ENCODE measurements at places on chromosomes 4 and X.

GRCh38 chrX:13816176-13816575, 717 bp downstream of the GPM6B start:
- no peak for DNase-seq

GRCh38 chr4:15412461-15412860, 15.4 kb upstream of the C1QTNF7 start:
- no peak for DNase-seq

DNA sequence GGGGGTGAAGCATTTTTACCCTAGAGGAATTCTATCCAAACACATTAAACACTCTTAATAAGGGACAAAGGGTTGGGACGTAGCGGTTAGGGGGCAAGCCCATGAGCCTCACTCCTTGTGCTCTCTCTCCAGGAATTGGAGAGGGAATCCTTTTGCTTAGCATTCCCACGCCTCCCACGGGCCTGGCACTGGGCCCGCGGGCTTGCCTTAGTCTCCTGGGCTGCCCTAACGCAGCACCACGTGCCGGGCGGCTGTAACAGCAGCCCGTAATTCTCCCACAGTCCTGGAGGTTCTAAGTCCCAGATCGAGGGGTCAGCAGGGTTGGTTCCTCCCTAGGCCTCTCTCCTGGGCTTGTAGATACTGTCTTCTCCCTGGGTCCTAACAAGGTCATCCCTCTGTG, 67.5 kb downstream of the TBL1X start:
- DNase-seq: no peak

- no peak for DNase-seq
Measured at GRCh38 chr4:169628579-169628978, 8.2 kb downstream of the CLCN3 start.

GRCh38 chr4:7635445-7636239, 200.9 kb upstream of the PSAPL1 start:
- DNase-seq: no peak

- no peak for DNase-seq
Measured at GRCh38 chr4:55608591-55608990, 16.5 kb upstream of the PDCL2 start.

DNA sequence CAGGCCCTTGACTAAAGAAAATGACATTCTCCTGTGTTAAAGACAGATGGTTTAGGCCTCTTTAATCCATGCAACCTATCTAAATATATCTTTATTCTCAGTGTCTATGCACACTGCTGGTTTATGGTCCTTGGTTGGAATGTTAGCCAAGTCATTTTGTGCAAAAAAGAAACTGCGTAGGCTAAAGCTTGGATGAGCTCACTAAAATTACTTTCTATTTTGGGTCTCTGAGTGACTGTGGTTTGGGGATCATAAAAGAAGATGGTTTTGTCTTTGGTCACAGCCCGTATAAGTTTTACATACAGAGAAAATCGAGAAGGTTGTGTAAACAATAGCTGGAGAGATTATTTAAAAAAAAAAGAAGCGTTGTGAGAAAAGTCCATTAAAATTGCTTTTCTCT, 443.6 kb downstream of the UBE2NL start:
- DNase-seq: no peak

DNA sequence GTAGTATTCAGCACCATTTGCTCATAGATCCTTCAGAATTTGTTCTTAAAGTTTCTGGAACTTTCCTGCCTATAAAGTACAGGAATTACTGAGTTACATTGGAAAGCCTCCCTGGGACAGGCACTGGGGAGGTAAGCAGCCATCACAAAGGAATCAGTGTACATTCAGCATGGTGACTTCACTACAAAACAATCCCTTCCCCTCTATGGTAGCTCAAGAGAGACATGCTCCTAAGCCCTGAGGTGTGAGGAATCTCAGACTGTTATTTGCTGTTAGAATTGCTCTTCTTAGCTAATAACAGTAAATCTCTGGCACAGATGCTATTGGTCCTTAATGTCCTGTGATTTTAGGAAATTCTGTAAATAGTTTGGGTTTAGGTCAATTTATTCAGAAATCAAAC, 1898.0 kb upstream of the PCDH7 start:
- no peak for DNase-seq

GRCh38 chr4:128582427-128582870, 227.1 kb upstream of the JADE1 start:
- no peak for DNase-seq

DNA sequence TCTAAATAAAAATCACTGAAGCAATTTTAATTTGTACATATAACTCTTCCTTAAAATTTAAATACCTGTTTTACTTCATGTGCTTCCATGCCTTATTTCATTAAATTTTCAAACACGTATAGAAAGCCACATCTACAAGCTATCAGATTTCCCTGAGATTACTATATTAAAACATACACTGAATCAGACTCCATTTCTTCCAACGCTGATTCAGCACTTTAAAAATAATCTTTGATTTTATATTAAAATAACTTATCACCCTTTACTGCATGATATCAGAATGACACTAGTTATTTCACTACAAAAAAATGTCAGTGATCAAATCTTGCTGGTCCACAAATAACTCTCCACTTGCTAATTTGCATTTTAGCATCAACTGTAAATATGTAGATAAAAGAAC, 550.8 kb downstream of the IL1RAPL1 start:
- DNase-seq: no peak

GRCh38 chrX:97405031-97405660, 521.4 kb downstream of the RPA4 start:
- DNase-seq: no peak

DNA sequence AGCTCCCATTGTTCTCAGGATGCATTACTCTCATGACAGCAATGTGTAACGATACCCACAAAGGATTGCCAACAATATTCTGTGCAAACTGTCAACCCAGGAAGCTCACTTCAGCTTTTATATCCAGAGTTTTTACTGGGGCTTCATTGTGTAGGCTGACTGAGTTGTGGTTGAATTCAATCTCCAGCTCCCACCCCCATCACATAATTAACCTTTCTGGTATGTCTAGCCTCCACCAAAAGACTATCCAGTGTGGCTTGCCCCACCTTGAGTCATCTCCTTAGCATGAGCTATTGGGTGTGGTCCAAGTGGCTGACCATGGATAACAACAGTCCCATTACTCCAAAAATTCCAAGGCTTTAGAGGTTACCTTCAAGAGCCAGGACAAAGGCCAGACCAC, 17.7 kb upstream of the TAB3 start:
- no peak for DNase-seq

DNA sequence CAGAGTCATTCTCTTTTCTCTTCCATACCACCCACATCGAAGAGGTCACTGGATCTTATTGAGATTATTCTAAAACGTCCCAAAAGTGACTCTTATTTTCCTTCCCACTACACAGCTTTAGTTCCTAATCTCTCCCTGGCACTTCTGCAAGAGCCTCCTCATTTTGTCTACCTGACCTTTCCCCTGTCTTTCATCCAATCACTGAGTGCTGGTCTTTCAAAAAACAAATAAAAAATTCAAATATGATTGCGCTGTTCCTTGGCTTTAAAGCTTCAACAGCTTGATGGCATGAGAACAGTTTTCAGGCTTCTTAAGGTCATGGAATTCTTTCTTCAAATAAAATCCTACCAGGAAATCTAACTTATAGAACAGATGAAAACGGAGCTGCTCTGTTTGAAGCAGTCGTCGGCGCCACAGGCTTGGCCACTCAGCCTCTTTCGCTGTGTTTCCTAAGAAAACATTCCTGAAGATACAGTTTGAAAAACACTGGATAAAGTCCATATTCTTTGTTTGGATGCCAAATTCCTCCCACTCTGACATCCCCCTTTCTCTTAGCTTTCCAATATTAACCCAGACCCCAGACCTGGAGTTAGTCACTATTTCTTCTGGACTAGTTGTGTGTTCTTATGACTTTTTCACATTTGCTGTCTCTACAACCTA, 12.5 kb downstream of the SYTL5 start:
- DNase-seq: no peak

- no peak for DNase-seq
Measured at GRCh38 chrX:40298572-40299479, 201.1 kb upstream of the BCOR start.

DNA sequence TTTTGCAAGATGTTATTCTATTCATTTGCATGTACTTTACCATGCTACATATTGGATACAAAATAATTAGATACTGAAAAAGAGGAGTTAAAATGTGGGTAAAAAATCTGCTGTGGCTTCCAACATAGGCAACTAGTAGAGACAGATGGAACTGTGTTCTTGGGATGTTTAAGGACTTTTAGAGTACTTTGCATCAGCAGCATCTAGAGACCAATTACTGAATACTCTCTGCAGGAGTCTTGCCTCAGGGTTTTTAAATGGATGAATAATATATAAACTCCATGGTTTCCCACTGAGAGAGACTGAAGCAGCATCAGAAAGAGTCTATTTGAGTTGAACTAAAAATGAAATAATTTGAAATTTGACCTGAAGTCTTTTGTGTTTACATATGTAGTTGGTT, 676.7 kb downstream of the GALNTL6 start:
- DNase-seq: no peak

DNA sequence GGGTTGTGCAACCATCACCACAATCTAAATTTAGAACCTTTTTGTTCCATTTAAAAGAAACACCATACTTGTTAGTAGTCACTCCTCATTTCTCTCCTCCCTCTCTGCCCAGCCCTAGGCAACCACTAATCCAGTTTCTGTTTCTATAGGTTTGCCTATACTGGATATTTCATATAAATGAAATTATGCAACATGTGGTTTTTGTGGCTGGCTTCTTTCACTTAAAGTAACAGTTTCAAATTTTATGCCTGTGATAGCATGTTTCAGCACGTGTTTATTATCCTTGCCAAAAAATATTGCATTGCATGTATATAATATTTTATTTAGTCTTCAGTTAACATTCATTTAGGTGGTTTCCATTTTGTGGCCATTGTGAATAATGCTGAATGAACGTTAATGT, 437.6 kb downstream of the IL1RAPL1 start:
- DNase-seq: no peak

- DNase-seq: no peak
Measured at GRCh38 chrX:13469963-13470684, 99.3 kb upstream of the EGFL6 start.

DNA sequence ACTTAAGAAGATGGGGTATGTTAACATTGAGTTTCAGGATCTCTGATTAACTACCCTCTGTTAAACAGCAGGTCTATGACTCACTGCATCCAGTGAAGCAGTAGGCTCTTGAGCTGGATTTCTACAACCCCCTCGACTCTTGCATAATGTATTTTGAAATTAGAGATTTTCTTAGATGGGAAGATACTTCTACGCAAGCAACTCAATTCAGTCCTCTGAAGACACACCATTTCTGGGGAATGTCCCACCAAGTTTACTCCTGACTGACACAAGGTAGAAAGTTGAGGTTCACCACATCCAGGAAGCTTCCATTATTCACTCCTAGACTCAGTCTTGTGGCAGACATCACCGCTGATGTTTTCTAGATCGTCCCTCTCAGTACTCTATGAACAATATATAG, 12.9 kb downstream of the PALLD start:
- peak; percentile 48 for DNase-seq

DNA sequence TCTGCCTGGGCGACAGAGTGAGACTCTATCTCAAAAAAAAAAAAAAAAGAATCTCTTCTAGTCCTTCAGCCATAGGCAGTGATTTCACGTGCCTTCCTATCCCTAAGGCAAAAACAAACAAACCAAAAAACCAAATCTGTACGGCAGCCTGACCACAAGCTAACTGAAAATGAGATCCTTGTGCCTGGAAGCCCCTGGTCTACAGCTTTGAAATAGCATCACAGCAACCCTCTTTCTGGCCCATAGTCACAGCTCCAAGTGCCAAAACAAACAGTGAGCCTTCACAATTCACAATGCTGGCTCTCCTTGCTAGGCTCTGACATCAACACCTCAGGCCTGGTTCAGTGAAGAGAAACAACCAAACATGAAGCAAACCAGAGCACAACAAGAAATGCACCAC, 46.1 kb downstream of the TMEM150C start:
- DNase-seq: no peak

DNA sequence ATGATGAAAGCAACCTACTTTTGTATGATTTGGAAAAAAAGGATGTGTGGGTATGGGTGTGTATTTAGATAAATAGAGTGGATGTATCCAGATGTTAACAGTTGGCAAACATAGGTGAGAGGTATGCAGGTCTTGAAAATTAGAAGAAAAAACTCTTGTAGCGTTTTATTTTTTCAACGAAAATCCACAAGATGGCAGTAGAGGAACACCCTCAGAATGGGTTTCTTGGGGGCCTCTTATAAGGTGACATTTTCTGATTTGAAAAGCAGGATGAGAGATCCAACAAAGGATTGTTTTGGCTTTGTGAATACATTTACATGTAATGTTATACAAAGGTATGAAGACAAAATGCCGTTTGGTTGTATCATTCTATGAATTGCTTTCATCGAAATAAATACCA, 68.3 kb downstream of the FMR1NB start:
- peak; percentile 26 for DNase-seq

DNA sequence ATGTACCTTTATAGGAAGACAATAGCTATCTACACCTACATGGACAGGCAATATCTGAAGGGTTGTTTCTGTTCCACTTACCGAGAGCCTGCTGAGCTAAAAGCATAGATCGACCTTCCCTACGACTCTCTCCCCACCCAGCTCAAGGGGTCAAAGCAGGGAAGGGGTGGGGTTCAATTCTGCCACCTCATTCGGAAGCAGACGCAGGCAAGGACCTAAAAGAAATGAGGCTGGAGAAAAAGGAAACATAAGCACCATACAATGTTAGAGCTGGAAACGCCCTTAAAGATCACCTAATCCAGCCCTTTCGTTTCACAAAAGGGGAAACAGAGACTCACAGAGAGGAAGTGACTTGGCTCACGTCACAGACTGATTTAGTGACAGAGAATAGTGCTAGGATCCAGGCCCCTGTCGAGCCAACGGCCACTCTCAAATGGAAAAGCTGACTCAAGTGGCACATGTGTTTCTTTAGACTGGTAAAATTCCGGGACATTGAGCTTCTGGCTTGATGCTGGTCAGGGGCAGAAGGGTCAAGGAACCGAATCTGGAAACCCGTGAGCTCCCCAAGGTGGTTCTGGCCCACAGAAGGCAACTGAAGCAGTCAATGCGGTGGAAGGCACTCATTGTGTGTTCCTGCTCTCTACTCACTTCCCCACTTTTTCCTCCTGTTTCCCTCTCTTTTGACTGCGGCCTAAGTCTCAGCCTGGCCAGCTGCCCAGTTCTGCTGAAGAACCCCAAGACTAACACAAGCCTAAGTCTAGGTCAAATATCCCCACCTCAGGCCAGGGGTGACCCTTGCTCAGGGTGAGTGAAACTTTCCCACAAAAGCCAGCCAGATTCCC, 7.5 kb downstream of the SEPTIN6 start:
- DNase-seq: peak; percentile 82

- no peak for DNase-seq
Measured at GRCh38 chr4:69984030-69984443, 11.7 kb upstream of the STATH start.

GRCh38 chr4:146959692-146960091, 14.0 kb upstream of the TTC29 start:
- no peak for DNase-seq

DNA sequence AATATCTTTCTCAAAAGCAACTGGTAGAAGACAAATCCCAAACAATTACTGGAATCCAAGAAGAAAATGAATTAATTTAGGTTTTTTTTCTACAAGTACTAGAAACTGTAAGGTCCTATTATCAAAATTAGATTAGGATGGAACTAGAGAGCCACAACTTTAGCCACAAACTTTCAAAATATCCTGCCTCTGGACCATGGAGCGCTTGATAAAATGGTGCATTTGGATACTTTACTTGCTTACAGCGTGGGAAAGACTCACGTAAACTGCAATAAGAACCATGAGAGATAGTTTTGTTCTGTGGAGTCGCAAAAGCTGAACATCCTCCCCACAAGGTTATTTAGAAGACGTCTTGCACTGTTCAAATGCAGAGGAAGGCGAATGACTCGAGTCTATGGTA, at the start of gene DCAF8L2:
TSS of gene DCAF8L2 (plus strand) at position 301 of the 400 bp plus-strand sequence. CDS start 156,552 bp downstream, outside the sequence.
- DNase-seq: no peak

GRCh38 chrX:134695999-134696398, 37.7 kb upstream of the PLAC1 start:
- no peak for DNase-seq
